SW 1271 (cell line): ENCODE measurements at places on chromosomes 13 and 19.

GRCh38 chr13:40798380-40798779 lies 9.0 kb downstream of the SLC25A15 start:
- DNase-seq: no peak

DNA sequence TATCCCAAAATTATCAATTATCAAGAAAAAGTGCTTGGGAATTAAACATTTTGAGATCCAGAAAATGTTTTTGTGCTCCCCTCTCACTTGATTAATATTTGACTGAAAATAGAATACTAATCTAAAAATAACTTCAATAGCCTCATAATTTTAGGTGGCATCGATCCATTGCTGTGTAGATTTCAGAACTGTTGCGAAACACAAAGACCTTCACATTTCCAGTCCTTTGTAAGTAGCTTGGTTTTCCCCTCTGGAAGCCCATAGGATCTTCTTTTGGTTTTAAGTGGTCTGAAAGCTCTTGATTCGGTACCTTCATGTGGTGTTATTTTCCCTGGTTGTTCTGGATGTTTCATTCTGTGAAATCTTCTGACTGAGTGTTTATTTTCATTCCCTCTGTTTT lies 176.5 kb downstream of the NUFIP1 start:
- no peak for DNase-seq

- no peak for DNase-seq
Observed at GRCh38 chr13:50651922-50652321, 191.6 kb downstream of the DLEU7 start.

GRCh38 chr13:73754241-73754640 lies 380.0 kb downstream of the KLF12 start:
- DNase-seq: no peak

GRCh38 chr13:75492389-75492788 lies 10.4 kb upstream of the TBC1D4 start:
- DNase-seq: no peak

- DNase-seq: no peak
Observed at GRCh38 chr19:27734496-27735220, 1478.3 kb downstream of the UQCRFS1 start.

DNA sequence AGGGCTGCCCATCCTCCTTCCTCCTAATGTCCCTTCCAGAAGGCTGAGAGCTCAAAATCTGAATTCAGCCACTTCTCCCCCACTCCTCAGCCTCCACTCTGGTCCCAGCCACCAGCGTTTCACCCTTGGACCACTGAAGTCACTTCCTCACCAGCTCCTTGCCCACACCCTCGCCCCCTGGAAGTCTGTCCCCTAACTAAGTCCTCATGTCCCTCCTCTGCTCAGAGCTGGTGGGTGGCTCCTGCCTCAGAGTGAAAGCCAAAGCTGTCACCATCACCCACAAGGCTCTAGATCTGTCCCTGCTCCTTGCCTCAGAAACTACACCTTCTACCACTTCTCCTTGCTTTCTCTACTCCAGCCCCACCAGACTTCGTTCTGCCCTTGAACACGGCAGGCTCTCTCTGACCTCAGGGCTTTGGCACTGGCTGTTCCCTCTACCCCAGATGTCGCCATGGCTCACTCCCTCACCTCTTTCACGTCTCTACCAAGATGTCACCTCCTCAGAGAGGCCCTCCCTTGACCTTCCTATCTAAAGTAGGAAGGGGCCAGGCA lies 1.7 kb downstream of the ERCC1 start:
- no peak for DNase-seq

DNA sequence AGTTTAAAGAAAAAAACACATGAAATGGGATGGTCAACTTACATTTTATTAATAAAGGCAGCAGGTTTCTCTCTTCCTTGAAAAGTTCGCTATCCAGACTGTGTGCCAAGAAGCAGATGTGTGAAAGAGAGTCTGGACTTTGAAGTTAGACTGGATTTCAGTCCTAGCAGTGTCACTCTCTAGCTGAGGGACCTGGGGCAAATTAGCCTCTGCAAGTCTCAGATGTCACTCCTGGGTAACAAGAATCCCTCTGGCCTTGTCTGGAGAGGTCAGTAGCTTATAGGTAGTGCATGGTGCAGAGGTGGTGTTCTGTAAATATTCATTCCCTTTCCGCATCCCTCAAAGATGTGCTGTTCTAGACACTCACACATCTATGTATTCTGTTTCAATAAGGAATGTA lies 187.6 kb upstream of the RNF113B start:
- no peak for DNase-seq

DNA sequence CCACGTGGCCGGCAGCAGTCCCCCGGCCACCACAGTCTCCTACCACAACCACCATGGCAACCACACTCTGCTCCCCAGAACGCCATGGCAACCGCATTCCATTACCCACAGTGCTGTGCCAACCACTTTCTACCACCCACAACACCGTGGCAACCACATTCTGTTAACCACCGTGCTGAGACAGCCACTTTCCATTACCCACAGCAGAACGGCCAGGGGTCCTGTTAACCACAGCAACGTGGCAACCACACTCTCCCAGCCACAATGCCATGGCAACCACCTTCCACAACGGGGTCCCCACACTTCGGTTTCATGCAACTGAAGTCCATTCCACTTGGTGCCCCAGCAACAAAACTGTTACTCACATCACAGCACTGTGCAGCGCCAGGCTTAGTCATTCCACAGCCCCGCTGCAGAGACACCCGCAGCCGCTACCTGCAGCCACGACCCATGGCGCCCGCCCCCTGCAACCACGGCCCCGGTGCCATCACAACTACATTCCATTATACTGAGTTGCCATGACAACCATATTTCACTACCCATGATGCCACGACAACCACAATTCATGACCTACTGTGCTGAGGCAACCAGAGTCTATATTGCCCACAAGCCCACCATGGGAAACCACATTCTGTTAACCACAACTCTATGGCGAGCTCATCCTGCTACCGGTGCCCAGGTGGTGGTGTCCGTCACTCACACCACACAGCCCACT lies 10.0 kb downstream of the DPF1 start:
- no peak for DNase-seq

DNA sequence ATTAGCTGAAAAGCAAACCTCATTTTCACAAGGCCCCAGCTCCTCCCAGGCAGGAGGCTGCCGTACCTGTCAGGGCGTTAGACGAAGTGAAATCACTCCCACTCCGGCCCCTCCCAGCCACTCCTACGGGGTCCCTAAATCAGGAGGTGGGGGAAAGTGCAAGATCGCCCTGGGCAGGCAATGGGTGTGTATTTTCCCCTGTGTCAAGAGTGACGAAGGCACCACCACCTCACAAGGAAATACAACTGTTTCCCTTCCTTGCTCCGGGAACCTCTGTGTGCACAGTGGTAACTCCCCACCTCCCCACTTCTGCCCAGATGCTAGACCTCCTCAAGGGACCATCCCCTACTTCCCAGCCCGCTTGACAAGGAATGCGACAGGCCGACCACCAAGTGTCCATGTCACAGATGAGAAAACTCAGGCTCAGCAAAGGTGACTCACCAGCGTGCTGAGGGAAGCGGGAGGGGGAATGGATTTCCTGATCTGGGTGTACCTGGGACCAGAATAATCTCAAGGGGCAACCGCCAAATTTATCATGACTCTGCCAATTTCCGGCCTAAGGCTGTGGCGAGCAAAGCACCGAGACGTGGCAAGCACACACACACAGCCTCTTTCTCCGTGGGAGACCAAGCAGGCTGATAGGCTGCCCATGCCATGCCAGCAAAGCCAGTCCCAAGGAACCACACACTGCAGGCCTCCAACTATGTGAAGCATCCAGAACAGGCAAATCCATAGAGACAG lies 7.3 kb downstream of the PPP6R1 start:
- no peak for DNase-seq

- no peak for DNase-seq
Observed at GRCh38 chr13:101942038-101942437, 459.8 kb downstream of the FGF14 start.

DNA sequence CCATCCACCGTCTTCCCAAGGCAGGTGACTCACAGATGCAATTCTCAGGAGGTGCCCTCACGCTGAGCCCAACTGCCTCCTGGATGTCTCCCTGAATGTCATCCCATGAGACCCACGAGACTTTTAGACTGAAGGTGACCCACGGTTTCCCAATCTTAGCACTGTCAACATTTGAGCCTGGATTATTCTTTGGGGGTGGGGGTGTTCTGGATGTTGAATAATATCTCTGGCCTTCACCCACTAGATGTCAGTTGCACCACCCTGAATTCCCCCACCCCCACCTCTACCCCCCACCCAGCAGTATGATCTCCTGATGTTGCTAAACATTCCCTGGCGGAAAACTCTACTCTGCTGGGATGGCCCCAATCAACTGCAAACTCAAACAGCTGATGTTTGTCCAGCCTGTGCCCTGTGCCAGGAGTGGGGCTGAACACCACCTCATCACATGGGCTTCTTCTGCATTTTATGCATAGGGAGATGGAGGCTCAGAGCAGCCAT lies 2.2 kb upstream of the CYP4F22 start:
- no peak for DNase-seq

DNA sequence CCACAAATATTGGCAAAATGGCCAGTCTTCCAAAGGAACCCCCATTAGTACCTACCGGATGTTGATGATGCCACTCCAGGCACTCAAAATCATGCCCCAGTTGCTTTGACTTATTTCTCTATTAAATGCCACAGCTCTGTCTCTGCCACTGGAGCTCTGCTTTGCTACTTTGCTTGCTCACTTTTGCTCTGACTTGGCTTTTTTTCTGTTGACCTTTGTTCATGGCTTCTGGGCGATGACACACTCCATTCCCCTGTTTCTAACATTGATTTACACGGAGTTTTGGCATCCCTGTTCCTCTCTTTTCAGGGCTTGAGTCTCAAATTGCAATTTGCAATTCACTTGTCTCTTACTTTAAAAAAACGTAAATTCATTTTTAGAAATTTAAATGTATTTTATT lies 217.1 kb upstream of the SPRY2 start:
- DNase-seq: no peak

DNA sequence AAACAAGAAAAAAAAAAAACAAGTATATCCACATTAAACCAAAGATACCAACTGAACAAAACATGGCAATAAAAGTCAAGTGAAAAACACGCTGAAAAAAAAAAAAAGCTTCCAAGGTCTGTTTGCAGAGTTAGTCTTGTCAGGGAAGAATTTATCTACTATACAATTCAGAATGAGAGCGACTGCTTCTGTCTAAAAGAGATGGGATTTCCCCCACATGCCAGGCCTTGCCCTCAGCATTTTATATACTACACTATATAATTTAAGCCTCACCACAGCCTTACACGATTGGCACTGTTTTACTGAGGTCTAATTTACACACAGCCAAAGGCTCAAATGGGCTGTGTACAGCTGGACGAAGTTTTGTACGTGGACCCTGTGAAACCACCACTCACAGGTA lies 67.3 kb downstream of the FOXO1 start:
- DNase-seq: no peak

- no peak for DNase-seq
Observed at GRCh38 chr19:3516675-3517207, 10.6 kb downstream of the FZR1 start.

DNA sequence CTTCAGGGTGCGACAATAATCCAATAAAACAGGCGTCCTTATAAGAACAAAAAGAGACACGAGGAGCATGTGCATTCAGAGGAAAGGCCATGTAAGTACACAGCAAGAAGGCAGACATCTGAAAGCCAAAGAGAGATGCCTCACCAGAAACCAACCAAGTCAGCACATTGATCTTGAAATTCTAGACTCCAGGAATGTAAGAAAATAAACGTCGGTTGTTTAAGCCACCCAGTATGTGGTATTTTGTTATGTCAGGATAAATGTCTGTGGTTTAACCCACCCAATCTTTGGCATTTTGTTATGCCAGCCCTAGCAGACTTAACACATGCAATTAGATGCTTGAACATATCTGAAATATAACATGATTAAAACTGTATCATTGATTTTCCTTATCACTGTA lies 452.0 kb downstream of the SLITRK6 start:
- DNase-seq: no peak

DNA sequence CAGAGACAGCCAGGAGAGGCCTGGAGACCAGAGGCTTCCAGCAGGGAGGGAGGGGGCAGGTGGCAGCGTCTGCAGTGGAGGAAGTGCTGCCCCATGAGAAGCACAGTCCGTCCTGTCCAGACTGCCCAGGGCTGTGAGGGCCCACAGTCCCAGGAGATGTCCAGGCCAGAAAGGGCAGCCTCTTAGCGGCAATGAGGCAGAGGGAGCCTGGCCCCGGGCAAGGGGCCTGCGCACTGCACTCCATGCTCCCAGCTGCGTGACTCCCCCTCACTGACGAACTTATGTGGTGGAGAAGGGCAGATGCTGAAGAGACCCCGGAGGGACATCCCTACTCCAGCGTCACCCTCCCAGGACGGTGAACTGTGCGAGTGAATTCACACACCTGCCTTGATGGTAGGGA lies 115.3 kb downstream of the SOX1 start:
- DNase-seq: no peak

GRCh38 chr13:93226623-93227279 lies at the start of gene GPC6:
Gene GPC6, plus strand, starts transcription at chr13:93226807.
- DNase-seq: peak; percentile 46

- no peak for DNase-seq
Observed at GRCh38 chr19:4597975-4598671, 38.6 kb upstream of the SEMA6B start.

DNA sequence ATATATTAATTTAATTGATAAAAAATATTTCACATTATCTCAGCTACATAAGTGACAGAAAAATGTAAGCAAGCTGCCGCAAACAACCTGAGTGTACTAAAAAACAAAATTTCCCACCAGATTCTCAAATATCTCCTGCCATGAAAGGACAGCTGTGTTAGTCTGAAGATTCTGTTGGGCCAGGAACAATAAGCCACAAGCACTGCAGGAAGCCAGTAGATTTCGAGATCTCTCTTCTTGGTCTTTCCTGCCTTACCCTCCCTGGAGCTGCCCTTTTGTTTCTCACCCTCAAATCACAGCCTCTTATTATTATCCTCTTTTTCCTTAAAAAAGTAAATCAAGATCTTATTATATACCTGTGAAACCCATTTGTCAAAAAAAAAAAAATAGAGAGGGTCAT lies 165.6 kb downstream of the EFNB2 start:
- DNase-seq: no peak

DNA sequence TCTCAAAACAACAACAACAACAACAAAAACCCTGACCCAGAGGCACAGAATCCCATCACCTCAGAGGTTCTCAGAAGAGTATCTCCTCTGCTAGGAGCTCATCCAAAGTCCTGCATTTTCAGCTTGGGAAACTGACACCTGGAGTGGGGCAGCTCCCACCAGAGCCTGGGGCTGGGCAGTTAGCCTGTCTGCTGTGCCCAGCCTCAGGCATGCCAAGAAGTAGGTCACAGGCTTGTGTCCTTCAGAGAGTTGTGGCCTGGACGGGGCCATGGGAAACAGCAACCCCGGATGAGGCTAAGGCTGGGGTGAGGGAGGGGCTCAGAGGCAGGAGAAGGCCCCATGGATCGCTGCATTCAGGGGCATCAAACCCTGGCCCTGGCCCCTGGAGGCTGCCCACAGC lies 2.1 kb downstream of the NDUFS7 start:
- DNase-seq: no peak
